ENCODE measurements at places on chromosomes 12 and 14.

DNA sequence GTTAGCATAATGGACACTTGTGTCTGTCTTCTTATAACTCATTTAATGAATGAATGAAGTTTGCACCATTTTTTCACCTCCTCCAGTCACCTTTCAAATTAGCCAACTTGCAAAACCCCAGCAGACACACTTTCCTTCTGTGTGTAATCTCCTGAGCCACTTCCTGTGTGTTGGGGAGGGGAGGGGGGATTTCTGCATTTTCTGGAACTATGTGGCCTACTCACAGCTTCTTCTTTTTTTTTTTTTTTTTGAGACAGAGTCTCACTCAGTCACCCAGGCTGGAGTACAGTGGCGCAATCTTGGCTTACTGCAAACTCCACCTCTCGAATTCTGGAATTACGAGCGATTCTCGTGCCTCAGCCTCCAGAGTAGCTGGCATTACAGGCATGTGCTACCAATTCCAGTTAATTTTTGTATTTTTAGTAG lies 4.1 kb upstream of the SERPINA1 start:
- peak; percentile 91 for DNase-seq

DNA sequence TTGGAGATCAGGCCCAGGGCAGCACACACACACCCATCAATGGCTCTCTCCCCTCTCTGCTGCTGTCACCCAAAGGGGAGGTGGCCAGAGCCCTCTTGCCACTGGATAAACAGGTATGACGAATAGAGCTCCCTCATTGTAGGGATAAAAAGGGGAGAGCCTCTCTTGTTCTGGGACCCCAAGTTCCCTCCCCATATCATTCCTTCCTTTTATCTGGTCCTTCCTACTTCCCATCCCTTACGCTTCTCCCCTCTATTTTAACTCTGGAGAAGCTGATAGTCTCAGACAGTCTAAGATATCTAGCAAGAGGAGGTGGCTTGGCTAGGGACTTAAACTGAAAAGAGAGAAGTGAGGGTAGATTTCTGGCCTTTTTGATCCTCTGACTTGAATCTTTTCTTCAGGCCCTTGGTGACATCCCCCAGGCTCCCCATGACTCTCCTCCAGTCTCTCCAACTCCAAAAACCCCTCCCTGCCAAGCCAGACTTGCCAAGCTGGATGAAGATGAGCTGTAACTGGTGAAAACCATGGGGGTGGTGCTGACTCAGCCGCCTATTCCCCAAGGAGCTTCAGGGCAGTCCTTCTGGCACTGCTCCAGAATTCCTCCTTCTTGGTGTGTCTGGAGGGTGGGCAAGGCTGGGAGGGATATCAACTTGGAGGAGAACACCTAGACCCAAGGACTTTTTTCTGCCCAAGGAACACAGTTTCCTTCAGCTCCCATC lies 5.3 kb downstream of the ARHGEF25 start:
- DNase-seq, result peak; percentile 31

DNA sequence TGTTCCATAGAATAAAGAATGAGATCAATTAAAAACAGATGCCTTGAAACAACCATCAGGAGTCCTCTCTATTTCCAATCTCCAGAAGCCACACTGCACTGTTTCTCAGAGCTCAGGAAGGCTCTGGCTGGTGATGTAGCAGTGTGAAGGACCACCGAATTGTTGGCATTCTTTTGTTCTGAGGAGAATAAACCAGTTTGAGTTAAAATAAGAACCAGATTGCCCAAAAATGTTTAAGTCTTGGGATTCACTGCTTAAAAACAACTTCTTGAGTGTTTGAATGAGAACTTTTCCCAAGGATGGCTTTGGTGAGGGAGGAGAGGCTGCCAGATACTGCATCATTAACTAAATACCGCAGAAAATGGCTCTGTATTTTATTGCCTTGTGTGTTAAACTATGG lies 341.2 kb downstream of the C12orf75 start:
- DNase-seq, result no peak

DNA sequence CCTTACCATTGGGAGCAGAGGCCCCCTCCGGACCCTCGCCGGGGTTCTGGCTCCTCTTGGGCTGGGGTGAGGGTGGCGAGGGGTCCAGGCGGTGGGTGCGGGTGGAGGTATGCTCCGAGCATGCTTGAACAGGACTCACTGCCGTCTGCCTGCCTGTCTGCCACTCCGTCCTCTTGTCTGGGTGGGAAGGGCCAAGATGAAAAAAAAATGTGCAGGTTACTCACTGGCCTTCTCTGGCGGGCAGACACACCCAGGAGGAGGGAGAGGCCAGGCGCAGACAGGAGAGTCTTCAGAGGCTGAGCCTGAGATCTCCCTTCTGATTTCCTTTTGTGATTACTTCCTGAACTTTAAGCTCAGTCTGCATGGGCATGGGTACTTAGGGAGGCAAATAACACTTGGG lies 76.1 kb downstream of the STON2 start:
- DNase-seq, result no peak

- DNase-seq, result no peak
These were observed 122.0 kb downstream of the AACS start for GRCh38 chr12:125187148-125187745.

GRCh38 chr14:56318393-56319115 lies 200.3 kb downstream of the PELI2 start:
- DNase-seq, result no peak
